NCI-H446 treated with DMSO at 0.1 percent for 48 hours (cell line): ENCODE measurements at places on chromosomes 16 and 17.

GRCh38 chr16:55051571-55052347 lies 121.1 kb downstream of the IRX5 start:
- no peak for DNase-seq

DNA sequence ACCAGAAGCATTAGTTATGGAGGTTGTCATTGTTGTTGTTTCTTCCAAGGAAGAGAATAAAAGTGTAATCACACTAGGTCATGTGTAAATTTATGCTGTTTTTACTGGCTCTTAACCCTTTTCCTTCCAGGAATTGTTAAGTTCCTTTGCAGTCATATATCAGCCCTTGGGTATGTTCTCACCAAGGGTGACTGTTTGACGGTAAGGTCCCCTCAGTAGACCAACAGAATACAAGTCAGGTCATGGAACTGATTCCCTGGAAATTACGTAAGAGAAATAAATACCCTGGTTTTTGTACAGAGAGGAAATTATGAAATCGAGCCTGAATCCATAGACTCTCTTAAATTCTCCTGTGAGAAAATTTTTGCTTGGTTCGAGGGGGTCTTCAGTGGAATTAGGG lies 11.2 kb upstream of the KCNJ2 start:
- no peak for DNase-seq

GRCh38 chr17:12665263-12666210 lies at the start of gene MYOCD:
MYOCD (plus strand) TSS chr17:12665890; CDS start chr17:12666189, 299 bp downstream.
- DNase-seq: no peak

DNA sequence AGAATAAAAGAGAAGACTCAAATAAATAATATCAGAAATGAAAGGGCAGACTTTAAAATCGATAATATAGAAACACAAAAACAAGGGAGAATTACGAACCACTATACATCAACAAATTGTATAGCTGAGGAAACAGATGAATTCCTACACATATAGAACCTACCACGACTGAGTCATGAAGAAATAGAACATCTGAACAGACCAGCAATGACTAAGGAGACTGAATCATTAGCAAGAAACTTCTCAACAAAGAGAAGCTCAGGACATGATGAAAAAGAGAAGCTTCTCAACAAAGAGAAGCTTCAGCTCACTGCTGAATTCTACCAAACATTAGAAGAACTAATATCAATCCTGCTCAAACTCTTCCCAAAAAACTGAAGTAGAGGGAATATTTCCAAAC lies 255.9 kb downstream of the CEP112 start:
- no peak for DNase-seq

- no peak for DNase-seq
Measured at GRCh38 chr17:4665027-4665426, 23.5 kb upstream of the ALOX15 start.

DNA sequence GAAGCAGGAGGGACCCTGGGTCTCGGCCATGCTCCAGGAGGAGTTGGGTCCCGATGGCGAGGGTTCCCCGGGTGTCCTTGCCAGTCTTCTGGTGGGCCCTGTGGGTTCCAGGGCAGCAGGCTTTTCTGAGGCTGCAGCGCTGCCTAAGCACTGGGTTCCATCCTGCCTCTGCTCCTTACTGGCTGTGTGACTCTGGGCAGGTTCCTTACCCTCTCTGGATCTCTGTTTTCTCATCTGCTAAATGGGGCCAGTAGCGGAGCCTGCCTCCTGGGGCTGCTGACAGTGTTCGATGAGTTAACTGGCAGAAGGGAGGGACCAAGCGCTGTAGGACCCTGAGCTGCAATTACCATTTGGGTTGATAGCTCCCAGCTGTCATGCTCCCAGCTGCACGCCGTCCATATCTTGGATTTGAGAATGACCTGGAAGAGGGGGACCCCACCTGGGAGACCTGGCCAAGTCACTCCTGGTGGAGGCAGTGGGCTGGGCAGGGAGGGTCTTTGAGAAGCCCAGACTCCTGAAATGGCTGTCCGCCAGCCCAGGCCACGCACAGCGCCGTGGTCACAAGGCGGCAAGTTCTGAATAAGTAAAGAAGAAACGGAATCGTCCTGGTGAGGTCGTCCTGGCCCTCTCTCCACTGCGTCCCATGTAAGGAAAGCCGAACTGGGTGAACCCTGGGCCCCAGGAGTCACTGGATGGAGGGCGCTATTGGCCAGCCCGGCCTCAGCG lies 47.2 kb upstream of the GSE1 start:
- no peak for DNase-seq

DNA sequence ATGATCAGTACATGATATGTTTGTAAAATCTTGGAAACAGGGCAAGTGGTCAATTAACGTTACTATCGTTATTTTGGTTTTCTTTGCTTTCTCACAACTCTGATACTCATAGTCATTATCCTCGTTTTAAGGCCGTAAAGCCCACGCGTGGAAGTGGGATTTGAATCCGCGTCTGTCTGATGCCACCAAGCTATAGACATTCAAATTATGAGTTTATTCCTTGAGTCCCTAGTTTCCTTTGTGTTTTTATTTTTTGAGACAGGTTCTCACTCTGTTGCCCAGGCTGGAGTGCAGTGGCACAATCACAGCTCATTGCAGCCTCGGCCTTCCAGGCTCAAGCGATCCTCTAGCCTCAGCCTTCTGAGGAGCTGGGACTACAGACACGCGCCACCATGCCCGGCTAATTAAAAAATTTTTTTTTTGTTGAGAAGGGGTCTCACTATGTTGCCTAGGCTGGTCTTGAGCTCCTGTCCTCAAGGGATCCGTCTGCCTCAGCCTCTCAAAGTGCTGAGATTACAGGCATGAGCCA lies 1.0 kb downstream of the DCTN5 start:
- DNase-seq: no peak

GRCh38 chr16:5041600-5042133 lies 7.9 kb upstream of the NAGPA start:
- DNase-seq: no peak

GRCh38 chr17:45958307-45958706 lies 40.7 kb upstream of the STH start:
- no peak for DNase-seq

DNA sequence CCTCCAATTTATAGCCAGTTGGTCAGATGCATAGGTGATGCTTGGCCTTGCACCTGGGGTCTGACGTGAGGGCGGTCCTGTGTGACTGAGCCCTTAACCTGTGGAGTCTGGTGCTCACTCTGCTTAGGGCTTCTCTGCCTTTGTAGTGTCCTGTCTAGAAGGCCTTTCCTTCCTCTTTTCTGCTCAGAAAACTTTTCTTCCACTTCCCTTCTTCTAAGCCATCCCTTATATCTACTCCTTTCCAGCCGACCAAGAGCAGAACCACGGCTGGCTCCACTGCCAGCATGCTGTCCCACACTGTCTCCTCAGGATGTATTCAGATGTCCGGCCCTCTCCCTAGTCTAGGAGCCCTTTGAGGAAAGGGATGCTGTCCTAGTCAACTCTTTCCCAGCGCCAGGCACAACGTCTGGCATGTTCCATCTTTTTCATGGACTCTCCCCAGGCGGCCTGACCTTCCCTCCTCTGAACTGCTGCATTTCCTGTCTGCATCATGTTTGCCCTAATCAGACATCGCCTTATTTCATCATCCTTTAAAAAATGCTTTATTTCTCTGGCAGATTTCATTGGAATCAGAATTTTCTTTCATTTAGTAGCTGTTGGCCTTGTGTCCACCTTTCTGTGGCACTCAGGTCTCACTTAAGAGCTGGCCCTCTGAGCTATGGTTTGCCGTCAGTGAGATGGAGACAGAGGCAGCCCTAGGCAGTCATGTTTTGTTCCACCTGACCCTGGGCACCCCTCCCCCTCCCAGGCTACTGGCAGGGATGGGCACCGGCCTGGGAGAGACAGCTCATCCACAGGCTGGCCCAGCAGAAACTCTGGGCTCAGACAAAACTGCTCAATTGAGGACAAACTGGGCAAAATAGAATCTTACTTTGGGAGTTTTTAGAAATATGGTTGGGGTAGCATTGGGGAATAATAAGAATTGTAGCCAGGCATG lies 15.5 kb upstream of the BRCA1 start:
- DNase-seq: no peak

GRCh38 chr16:85892760-85893159 lies 6.2 kb upstream of the IRF8 start:
- no peak for DNase-seq

DNA sequence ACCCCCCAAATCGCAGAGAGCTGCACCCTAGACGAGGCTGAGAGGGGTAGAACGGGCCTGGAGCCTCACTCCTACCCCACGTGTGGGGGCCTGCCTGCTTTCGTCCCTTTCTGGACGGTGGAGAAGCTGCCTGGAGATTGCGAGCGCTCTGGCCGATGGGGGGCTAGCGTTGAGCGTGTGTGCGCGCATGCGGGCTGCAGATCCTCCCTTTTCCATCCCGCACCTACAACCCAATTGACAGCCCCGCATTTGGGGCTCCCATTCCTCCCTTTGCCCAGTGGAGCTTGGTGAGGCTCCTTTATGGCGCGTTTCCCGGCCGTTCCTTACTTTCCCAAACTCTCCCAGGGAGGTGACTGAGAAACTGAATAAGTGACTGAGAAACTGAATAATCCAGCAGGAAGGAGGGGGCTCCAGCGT lies 907 bp upstream of the ESRP2 start:
- no peak for DNase-seq

GRCh38 chr16:10738231-10739077 lies 5.2 kb upstream of the NUBP1 start:
- DNase-seq: no peak

GRCh38 chr16:79691007-79691406 lies 90.5 kb upstream of the MAF start:
- no peak for DNase-seq

DNA sequence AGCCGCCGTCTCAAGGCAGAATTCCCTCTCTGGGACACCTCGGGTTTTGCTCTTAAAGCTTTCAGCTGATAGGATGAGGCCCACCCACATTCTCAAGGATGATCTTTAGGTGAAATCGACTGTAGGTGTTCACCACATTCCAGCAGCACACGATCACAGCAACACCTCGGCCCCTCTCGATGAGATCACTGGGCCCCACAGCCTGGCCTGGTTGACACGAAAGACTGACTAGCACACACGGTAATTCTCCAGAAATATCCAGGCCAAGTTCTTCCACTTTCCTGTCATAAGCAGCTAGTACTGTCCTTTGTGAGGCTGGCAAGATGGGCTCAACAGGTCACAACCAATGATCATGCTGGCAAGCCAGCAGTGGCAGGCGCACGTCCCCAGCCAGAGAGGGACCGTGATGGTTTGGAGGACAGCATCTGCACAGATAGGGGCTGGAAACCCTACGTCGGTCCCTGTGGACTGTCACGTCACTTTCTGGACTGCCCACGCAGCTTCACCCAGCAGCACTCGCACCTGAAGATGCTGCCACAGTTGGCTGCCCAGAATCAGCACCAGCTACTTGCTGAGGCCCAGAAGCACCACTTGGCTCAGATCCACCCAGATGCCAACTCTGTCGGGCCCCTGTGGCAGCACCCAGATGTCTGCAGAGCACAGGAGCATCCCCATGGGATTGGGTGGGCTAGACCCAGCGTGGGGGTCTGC lies 17.4 kb downstream of the TMC6 start:
- no peak for DNase-seq

DNA sequence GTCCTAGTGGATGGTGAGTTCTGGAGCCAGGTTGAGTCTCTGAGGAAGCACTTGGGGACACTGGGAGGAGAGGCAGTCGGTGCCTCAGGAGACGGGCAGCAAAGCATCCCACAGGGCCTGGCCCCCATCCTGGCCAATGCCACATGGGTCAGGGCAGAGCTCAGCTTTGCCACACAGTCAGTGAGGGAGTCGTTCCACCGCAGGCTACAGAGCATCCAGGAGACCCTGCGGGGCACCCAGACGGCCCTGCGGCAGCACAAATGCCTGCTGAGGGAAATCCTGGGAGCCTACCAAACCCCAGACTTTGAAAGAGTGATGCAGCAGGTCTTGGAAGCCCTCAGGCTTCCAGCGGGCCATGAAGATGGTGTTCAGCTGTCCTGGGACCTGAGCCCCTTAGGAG lies 39.7 kb downstream of the PLD6 start:
- no peak for DNase-seq

- DNase-seq: no peak
Measured at GRCh38 chr17:32330147-32330546, 11.8 kb downstream of the C17orf75 start.

- DNase-seq: no peak
Measured at GRCh38 chr16:89120281-89120680, 26.6 kb downstream of the ACSF3 start.

DNA sequence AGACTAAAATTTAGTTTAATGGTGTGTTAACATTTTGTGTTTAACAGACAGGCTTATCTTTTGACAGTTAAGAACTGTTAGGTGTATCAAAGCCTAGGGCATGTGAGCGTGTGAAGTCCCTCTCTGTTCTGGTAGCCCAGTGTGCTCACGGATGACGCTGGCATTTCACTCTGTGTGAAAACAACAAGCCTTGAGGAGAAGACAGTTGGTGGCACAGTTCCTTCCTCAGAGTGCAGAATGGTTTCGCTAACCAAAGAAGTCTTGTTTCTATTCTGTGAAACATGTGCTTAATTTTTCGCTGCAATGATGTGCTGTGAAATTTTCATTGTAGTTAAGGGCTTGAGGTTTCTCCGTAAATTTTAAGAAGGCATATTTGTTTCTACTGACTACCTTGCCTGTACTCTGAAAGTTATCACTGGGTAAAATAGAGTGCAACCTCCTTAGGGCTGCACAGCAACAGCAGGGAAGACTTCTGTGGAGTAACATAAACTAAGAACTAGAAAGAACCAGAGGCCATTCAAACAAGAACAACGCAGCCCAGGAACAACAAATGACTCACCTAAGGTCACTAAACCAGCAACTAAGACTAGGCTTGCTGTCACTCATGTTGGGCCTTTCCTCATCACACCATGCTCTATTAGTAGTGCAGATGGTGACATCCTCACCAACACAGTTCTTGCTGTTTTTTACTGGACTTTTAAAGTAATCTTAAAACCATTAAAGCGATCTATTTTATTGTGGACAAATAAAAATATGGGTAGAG lies 33.4 kb downstream of the BRD7 start:
- DNase-seq: no peak

DNA sequence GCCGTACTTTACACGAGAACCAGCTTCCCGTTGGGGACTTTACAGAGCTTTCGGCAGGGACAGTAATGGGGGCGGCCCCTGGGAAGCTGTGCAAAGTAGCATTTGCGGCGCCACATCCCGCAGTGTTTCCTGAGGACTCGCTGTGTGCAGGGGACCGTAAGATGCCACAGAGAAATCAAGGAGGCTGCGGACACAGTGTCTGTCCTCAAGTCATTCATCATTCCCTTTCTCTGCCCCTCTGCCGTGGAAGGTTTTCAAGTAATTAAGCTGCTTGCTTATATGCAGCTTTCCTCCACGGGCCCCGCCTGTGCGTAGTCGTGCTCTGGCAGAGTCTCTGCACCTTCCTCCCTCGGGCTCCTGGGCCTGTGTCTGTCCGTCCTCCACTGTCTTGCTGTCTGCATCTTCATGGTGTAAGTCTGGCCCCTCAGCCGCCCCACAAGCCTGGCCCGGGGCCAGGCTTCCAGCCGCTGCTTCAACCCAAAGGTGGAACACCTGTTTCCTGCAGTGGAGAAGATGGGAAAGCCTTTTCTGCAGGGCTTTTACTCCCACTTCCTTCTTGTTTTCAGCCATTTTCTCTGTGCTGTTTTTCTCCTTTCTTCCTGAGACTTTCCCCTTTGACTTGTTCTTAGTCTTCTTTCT lies 216.9 kb upstream of the CHMP6 start:
- DNase-seq: no peak
